Left forelimb (tissue), 1 donor: ENCODE measurements at places on chromosomes 1 and 21.

GRCh38 chr1:17907999-17908398, 152.9 kb downstream of the ACTL8 start:
- DNase-seq = no peak

DNA sequence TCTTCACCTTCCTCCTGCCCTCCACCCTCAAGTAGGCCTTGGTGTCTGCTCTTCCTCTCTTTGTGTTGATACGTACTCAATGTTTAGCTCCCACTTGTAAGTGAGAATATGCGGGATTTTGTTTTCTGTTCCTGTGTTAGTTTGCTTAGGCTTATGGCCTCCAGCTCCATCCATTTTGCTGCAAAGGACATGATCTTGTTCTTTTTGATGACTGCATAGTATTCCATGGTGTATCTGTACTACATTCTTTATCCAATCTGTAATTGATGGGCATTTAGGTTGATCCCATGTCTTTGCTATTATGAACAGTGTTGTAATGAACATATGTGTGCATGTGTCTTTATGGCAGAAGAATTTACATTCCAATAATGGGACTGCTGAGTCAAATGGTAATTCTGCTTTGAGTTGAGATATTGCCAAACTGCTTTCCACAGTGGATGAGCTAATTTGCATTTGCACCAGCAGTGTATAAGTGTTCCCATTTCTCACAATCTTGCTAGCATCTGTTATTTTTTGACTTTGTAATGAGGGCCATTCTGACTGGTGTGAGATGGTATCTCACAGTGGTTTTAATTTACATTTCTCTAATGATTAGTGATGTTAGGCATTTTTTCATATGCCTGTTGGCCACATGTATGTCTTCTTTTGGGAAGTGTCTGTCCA, 272.7 kb downstream of the SDCCAG8 start:
- DNase-seq = no peak

- no peak for DNase-seq
These were observed 1042.6 kb downstream of the PLA2G4A start for GRCh38 chr1:187871177-187871845.

DNA sequence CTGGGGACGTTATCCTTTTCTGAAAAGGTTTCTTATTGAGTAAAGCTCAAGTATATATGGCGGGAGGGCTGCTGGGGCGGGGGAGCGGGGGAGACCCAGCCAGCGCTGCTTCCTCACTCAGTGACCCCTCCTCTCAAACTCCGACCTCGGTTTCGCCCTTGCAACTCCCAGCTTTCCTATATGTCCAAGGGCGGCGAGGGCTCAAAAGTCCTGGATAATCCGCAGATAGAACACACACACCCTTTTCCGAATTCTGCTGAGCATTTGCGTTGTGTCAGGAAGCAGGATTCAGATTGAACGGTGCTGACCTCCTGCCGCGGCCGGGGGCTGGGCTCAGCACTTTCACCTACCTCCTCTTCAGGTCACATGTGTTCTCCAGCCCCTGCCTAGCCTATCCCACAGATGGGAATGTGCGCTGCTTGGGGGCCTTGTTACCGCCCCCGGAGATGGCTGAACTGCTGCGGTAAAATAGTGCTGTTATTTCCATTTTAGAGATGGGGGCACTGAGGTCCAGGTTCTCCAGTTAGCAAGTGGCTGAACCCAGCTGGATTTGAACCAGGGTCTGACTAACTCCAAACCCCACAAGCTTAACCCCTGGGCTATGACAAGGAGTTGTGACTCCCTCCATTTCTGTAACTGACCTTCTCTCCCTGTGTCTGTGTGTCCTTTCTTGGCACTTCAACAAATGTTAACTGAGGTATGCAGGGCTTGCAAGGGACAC, 795 bp upstream of the AHDC1 start:
- no peak for DNase-seq

GRCh38 chr1:219086956-219087469, 86.7 kb upstream of the LYPLAL1 start:
- no peak for DNase-seq

GRCh38 chr1:69651656-69652055, 83.9 kb downstream of the LRRC7 start:
- no peak for DNase-seq

- no peak for DNase-seq
These were observed 38.9 kb upstream of the ZBTB18 start for GRCh38 chr1:244012202-244012601.

DNA sequence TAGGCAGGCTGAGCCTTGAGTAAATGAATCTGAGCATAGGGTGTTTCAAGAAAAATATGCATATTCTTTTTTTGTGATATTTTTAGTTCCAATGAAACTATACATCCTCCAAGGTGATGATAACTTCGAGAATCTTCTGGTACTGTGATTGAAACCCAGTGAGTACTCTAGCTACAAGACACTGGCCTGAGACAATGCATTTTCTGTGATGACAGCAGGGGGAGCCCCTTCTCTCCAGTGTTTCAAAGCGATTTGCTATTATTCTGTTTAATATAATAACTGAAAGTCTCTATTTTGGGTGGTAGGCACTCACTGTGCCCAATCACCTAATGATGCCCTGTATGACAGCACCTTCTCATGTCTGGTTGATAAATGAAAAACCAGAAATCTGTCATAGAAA, 12.1 kb downstream of the IRF2BP2 start:
- DNase-seq = no peak

- DNase-seq = no peak
These were observed 107.7 kb downstream of the OLFML2B start for GRCh38 chr1:161915978-161916377.

DNA sequence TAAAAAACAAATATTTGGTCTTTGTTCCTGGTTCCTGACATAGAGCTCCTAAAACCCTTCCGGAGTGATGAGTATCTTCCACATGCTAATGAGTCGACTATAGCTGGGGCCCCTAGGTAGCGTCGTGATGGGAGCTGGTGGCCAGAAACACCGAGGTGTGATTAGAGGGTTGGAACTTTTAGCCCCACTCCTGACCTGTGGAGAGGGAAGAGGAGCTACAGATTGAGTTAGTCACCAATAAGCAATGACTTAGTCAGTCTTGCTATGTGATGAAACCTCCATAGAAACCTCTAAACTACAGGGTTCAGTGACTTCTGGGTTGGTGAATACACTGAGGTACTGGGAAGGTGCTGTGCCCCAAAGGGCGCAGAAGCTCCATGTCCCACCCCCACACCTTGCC, 30.1 kb upstream of the PLD5 start:
- no peak for DNase-seq

GRCh38 chr21:42238185-42238934, 19.4 kb downstream of the ABCG1 start:
- DNase-seq = no peak

DNA sequence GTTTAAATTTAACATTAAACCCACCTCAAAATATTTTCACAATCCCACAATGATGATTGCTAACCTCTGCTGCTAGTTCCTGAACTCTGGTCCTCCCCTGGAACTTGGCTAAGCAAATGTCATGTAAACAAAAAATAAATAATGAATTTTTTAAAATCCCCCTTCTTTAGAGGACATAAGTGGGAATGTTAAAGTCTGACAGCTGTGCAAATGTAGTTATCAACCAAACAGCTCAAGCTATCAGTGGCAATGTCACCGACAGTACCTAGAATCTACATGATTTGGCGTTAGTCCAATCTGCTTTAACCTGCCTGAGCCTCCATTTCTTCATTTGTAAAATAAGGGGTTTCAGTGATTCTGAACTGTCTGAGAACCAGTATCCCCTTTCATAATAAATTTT, 67.7 kb downstream of the GDAP2 start:
- no peak for DNase-seq

GRCh38 chr1:37947364-37947763, 511 bp upstream of the INPP5B start:
- DNase-seq = no peak

GRCh38 chr1:167301355-167301754, 80.7 kb downstream of the POU2F1 start:
- no peak for DNase-seq

GRCh38 chr1:21005466-21006239, 171.0 kb downstream of the EIF4G3 start:
- no peak for DNase-seq

DNA sequence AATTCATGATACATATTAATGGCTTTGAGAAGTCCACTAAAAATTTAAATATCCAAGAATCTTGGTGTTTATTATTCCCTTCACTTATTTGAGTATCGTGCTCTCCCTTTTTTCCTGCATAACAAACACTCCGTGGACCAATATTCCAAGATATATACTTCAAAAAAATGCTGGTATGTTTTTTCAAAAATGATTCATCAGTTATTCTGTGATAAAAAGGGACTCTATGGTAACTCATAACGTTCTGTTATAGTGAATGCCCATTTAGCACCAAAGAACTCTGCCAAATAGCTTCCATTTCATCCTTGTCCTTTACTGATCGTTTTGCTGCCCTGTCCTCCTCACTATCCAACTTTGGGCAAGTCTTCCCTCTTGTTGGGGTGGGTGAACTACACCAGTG, 12.9 kb downstream of the GIPC2 start:
- DNase-seq = no peak

- DNase-seq = no peak
These were observed 32.2 kb upstream of the UBE2U start for GRCh38 chr1:64171246-64171645.

DNA sequence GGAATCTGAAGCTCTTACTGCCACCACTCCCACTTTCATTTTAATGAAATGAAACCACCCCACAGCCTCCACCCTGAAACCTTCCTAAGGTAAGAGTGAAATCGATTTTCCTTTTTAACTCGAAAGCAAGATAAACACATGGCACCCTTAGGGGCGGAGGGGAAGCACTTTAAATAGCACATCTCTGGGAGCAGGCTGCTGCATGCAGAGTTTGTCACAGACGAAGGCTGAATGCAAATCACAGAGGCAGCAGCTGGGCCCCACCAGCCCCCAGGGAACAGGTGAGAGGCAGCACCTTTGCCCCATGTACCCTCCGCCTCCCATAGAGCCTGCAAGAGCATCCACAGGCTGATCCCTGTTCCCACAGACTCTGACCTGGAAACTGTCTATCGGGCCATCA, 60.0 kb upstream of the GRIK3 start:
- DNase-seq = no peak

DNA sequence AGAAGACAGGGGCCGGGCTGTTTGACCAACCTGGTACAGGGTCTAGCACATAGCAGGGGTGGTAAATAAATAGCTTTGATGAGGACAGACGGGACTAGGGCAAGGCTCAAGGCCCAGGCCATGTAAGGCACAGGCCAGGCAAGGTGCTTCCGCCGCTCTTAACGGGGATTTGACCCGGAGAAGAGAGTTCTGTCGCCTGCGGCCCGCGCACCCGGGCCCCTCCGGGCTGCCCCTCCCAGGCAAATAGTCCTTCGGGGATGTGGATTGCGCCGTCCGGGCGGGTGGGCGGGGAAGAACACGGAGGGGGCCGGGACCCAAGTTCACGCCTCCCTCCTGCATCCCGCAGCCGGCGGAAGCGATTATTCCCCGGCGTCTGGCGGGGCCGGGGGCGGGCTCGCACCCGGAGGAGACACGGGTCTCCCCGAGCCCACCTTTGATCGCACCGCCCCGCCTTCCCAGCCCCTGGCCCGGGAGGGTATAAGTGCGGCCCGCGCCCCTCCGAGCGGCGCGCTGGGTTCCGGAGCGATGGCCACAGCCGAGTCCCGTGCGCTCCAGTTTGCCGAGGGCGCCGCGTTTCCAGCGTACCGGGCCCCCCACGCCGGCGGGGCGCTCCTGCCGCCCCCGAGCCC, at the start of gene MIXL1:
Gene MIXL1, plus strand, starts transcription at position 508 of the 629 bp plus-strand sequence. Its CDS starts 18 bp downstream, at position 526.
- DNase-seq = no peak

DNA sequence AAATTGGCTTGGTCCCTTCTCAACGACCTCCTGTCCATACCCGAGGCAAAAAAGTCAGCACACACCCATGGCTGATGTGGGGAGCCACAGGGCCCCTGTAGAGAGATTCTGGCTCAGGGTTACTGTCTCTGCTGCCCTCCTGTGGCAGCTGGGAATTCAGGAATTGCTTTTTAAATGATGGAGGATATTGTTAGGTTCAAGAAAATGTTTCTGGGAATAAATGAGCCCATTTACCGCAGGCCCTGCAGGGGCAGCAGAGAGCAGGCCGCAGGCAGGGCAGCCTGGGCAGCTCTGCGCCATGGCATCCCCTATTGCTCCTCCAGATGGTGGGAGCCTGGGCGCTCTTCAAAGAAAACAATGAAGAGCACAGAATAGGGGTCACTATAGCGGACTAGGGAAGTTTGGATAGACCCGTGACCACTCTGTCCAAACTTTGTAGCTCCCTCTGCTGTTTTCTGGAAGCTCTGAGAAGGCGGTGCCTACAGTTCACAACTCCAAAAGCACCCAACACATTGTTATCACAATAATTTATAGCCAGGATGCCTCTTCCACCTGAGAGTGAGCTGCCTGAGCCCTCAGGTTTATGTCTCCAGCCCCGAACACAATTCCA, 201.1 kb downstream of the BACH1 start:
- DNase-seq = no peak

- no peak for DNase-seq
These were observed 61.7 kb upstream of the C1orf115 start for GRCh38 chr1:220628431-220628830.

DNA sequence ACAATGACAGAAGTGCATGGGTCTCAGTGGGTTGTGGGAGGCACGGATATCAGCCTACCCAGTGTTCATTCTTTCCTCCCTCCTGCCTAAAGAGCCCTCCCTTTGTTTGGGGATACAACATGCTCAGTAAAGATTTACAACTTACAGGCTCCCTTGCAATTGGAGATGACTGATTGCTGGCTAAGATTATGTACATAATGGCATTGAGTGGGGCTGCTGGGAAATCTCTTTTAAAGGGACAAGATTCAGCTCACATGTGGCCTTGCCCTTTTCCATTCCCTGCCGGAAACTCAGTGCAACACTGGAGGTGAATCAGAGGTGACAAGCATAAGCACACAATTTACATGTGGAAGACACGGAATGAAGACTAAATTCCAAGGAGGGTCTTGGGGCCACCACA, 83.7 kb upstream of the CHRM3 start:
- DNase-seq = no peak

DNA sequence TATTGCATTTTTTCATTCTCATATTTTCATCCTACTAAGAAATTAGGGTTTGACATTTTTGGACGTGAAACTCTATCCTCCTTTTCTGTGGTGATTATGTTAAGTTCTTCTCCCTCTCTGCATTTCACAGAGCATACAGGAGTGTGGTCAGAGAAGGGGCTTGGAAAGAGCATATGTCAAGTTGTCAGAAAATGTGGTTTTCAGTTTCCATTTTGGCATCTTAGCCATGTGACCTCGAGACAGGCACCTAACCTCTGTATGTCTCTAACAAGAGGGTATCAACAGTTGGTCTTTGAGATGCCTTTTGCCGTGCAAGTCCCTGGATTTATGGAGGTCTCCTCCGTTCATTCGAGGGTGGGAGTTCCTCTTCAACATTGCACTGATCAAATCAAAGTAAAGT, 140.7 kb downstream of the CYYR1 start:
- no peak for DNase-seq
